ENCODE measurements at places on chromosomes 11 and 22.

DNA sequence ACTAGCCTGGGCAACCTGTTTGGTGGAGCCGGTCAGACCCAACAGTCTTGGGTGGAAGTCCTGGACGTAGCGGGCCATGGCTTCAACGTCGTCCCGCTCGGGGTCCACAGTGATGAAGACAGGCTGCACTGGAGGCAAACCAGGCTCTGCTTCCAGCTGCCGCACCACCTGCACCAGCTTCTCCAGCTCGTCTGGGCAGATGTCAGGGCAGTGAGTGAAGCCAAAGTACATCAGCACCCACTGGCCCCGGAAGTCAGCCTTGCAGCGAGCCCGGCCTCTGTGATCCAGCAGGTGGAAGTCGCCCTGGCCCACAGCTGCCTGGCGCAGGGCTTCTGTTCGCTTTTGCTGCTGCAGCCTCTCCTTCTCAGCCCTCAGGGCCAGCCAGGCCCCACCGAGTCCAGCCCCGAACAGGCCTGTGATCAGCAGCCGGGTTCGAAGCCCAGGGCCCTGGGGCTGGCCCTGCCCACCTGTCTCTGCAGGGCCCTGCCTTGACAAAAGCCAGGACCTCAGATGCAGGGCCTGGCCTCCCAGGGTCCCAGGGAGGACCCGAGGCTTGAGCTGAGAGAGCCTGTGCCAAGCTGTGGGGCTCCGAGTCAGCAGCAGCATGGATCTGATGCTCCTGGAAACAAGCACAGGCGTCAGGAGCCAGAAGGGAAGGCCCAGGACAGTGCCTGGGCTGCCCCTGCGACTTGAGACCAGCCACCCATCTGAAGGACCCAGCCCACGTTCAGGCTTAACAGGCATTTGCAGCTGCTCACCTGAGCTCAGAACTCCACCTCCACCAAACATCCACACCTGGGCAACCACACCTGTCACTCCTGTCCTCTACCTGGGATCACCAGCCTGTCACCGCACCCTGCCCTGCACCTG is 1.4 kb downstream of the SCO2 start:
- DNase-seq: no peak

DNA sequence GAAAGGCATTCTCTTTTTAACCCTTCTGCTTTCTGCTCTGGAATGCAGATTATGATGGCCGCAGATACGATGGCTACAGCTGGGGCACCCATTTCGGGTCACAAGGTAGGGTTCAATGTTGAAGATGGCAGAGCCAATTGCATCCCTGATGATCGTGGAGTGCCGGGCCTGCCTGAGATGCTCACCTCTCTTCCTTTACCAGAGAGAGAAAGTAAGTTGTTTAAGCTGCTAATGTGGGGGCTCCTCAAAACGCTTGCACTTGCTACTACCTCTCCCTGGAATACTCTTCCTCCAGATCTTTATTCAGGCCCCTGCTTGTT is 50.8 kb upstream of the PRDM11 start:
- DNase-seq: no peak

GRCh38 chr11:103898577-103899336 is 137.7 kb upstream of the DDI1 start:
- no peak for DNase-seq

DNA sequence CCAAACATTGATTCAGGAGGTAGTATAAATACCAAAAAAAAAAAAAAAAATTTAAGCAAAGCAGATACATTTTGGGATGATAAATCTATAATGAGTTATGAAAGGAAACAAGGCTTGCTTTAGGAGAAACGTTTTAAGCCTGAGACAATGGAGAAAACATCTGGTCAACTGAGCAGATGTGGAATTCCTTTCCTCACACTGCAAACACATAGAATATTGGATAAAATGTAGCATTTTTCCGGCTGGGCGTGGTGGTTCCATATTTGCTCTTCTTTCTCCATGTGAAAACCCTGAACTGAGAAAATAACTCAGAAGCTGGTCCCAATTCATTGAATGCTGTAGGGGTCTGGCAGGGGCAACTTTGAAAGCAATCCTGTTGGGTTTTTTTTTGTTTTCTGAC is 33.9 kb downstream of the ENDOD1 start:
- no peak for DNase-seq
